ENCODE measurements at places on chromosomes 2 and 18. TPM values are rescaled to one million over a fixed set of nuclear protein-coding genes. Genes with fewer than 3 reads are reported as not detected.

UCN gene
- total RNA-seq = 0.59 TPM

COLEC11 gene
- total RNA-seq = 0.37 TPM

PTPRN gene
- 0.98 TPM for total RNA-seq

SPEG gene
- 15.4 TPM for total RNA-seq

FAM237A gene
- total RNA-seq = not detected

NFU1 gene
- total RNA-seq = 23.9 TPM

GALM gene
- total RNA-seq = 21.7 TPM

RBM45 gene
- 18.2 TPM for total RNA-seq

SCN9A gene
- 0.78 TPM for total RNA-seq

CNGA3 gene
- total RNA-seq = under 0.01 TPM

CFC1 gene
- total RNA-seq = not detected

MARCO gene
- total RNA-seq = under 0.01 TPM

HOXD12 gene
- total RNA-seq = not detected

DHRS9 gene
- not detected for total RNA-seq

SPOPL gene
- 12.5 TPM for total RNA-seq

IL36B gene
- total RNA-seq = not detected

TBR1 gene
- under 0.01 TPM for total RNA-seq

ZNF396 gene
- 0.37 TPM for total RNA-seq

ANKRD30B gene
- total RNA-seq = not detected

LINC00305 gene
- total RNA-seq = not detected

TRIM54 gene
- total RNA-seq = not detected

LYG1 gene
- 0.20 TPM for total RNA-seq

TSPYL6 gene
- total RNA-seq = not detected

OTOF gene
- total RNA-seq = under 0.01 TPM

DNAH7 gene
- 0.73 TPM for total RNA-seq

SKA1 gene
- total RNA-seq = 25.4 TPM

ALK gene
- total RNA-seq = not detected

DPP10 gene
- not detected for total RNA-seq

SP140 gene
- under 0.01 TPM for total RNA-seq

EML6 gene
- 4.1 TPM for total RNA-seq

AQP12A gene
- total RNA-seq = not detected

SCTR gene
- total RNA-seq = not detected

INHBB gene
- 0.20 TPM for total RNA-seq

SH2D6 gene
- under 0.01 TPM for total RNA-seq

FSIP2 gene
- total RNA-seq = 0.37 TPM

ZNF516 gene
- total RNA-seq = 23.1 TPM

PROM2 gene
- 0.20 TPM for total RNA-seq

PLB1 gene
- 0.39 TPM for total RNA-seq

BOD1L2 gene
- total RNA-seq = not detected

APCDD1 gene
- total RNA-seq = 0.73 TPM

SLC11A1 gene
- under 0.01 TPM for total RNA-seq

ZNF385B gene
- total RNA-seq = under 0.01 TPM

RND3 gene
- total RNA-seq = 147 TPM

SERPINB7 gene
- not detected for total RNA-seq

CHRNG gene
- not detected for total RNA-seq

IL36G gene
- total RNA-seq = not detected

L3MBTL4 gene
- 0.20 TPM for total RNA-seq
